ENCODE measurements at places on chromosomes 11 and 22.

GRCh38 chr11:11408436-11409221, 55.6 kb upstream of the CSNK2A3 start:
- no peak for DNase-seq

DNA sequence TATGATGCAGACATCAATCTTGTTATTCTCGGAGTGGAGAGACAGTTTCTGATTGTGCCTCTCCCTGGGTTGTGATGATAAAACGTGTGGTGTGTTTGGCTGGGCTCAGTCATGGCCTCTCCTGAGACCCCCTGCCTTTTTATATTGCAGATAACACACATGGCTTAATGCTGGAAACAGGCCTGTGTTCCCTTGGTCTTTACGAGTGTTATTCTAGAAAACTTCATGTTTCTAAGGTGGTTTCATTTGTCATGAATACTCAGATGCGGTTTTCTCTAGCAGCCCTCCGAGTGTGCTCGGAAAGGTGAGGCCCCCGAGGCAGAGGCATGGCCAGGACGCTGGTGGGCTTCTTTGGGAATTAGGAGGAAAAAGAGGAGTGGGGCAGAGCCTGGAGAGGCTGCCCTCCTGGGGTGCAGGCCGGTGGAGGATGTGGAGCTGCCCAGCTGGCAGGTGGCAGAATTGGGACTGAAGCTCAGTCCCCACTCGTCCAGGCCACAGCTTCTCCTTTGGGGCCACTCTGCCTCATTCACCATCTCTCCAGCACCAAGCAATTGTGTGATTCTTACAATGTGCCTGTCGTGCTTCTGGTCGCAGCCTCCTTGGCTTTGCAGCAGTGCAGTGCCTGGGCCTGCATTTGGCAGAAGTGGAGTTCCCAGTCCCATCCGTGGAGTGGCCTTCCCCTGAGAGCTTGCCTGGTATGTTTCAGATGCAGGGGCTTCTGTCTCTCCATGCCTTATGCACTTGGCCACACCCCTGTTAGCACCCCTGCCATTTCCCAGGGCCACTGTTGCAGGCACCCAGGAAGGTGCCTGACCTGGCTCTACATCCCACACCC, 309.6 kb downstream of the TBC1D22A start:
- no peak for DNase-seq

DNA sequence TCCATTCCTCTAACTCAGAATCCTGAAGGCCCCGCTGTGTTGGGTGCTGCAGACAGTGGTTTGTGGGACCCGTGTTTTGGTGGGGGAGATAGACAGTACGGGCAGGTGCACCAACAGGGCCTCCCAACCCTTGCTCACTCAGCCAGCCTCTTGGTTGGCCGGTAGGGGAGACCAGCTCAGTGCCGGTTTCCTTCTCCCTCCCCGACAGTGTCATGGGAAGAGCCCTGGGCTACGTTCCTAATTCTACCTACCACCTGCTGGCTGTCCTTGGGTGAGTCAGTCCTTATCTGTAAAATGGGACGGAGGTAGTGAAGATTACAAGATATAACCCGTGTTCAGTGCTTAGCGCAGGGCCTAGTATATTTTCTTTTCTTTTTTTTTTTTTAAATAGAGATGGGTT, 5.9 kb downstream of the TMEM134 start:
- no peak for DNase-seq

GRCh38 chr11:9747828-9748227, 84.0 kb downstream of the SWAP70 start:
- no peak for DNase-seq

DNA sequence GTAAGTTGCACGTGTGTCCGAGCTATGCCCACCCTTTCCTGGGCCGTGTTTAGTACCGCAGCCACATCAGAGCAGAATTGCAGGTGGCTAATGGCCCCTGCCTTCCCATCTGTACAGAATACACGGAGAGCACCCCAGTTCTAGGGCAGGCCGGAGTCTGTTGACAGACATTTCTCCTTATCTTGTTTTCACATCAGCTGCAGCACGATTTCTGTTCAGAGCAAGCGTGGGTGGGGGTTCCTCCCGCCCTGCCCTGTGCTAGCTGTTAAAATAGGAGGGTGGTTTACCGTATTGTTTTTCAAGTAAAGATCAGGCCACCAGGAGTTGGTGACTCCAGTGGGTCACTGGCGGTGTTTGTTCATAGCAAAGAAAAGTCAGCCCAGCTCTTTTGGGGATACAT, 41.1 kb downstream of the UBASH3B start:
- peak; percentile 60 for DNase-seq

Data from T-helper 2 cell (primary cell).